ENCODE measurements at places on chromosomes 13 and 19.

GRCh38 chr19:1910177-1910576 is 5.0 kb downstream of the ADAT3 start:
- DNase-seq: peak; percentile 17

DNA sequence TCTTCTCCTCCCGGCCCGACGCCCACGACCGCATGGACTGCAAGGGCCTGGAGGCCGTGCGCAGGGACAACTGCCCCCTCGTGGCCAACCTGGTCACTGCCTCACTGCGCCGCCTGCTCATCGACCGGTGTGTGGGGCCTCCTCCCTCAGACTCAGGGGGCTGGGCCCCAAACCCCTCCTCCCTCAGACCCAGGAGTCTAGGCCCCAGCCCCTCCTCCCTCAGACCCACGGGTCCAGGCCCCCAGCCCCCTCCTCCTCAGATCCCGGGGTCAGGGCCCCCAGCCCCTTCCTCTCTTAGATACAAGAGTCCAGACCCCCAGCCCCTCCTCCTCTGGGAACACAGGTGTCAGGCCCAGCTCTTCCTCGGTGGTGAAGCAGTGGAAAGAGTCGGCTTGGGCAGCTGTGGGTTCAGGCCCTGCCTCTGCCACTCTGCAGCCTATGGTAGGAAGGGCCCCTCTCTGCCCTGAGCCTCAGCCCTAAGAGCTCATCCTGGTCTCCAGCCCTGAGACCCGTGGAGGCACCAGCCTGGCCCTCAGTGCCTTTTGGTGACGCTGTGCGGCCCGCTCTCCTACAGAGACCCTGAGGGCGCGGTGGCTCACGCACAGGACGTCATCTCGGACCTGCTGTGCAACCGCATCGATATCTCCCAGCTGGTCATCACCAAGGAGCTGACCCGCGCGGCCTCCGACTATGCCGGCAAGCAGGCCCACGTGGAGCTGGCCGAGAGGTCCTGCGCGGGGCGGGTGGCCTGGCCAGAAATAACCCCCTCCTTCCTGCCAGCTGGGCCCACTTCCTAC is 3.7 kb upstream of the SPIB start:
- DNase-seq: peak; percentile 48

DNA sequence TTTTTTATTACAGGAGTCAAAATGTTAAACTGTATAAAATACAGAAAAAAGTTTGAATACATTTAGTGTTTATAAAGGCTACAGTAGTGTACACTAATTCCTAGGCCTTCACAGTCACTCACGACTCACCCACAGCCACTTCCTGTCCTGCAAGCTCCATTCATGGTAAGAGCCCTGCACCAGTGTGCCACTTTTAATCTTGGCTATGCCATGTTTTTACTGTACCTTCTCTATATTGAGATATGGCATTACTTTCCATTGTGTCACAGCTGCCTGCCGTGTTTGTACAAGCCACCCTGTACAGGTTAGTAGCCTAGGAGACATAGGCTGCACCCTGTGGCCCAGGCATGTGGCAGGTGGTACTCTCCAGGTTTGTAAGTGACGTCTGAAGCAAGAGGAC is 32.1 kb downstream of the C1QTNF9 start:
- DNase-seq: peak; percentile 59

GRCh38 chr13:108328848-108329247 is 59.3 kb downstream of the TNFSF13B start:
- no peak for DNase-seq

- peak; percentile 7 for DNase-seq
These were observed 18.2 kb downstream of the ZNF121 start for GRCh38 chr19:9565900-9566705.

DNA sequence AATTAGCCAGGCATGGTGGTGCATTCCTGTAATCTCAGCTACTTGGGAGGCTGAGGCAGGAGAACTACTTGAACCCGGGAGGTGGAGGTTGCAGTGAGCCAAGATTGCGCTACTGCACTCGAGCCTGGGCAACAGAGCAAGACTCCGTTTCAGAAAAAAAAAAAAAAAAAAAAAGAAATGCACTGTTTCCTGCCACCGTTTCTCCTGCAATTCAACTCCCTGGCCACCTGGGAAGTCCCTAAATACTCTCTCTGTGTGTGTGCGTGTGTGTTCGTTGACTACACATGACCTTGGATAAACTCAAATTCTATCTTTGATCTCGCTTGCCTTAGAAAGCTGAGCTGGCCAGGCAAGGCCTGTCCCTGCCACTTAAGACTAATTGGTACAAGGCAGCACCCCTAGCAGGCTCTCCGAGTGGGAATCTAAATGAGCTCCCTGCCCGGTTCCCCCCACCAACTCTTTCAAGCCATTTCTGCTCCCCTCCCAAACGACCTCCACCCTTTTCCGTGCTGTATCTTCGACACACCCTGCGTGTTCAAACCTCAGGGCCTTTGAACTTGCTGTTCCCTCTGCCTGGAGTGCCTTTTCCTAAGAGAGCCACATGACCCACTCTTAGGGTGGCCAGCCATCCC is 5.2 kb upstream of the BCAT2 start:
- DNase-seq: no peak
